ENCODE measurements at places on chromosomes 2 and 18.
A peak's percentile ranks its signal among the peaks of the same experiment; 100 is the strongest.

DNA sequence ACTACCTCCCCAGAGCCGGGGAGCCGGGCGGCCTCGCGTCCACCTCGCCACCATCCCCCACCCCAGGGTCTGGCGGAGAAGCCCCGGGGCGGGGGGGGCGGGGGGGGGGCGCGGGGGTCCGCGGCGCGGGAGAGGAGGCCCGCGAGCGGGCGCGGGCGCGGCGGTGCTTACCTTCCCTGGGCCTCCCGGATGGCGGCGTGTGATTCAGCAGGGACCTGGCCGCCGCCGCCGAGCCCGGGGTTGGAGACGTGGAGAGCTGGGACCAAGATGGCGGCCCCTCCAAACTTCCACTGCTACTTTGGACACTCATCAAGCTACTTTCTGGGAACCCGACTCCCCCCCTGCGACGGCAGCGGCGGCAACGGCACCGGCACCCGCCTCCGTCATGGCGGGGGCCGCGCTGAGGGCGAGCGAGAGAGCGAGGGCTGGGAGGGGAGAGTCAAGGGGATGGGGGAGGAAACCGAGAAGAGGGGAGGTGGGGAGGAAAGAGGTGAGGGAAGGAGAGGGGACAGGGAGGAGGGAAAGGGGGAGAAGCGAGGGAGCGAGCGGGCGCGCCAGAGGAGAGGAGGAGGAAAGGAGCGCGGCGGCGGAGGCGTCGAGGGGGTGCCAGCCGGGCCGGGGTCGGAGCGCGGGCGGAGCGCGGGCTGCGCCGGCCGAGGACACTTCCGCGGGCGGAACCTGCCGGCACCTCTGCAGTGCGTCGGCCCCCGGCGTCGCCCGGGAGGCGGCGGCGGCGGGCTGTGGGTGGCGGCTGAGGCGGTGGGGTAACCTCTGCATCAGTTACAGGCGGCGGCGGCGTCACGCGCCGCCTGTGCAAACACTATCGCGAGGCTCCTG is at the start of gene TLK1:
Gene TLK1, minus strand, starts transcription at position 775 of the 837 bp plus-strand sequence. Its CDS starts 465 bp downstream, at position 310.
- DNase-seq = peak; percentile 26

DNA sequence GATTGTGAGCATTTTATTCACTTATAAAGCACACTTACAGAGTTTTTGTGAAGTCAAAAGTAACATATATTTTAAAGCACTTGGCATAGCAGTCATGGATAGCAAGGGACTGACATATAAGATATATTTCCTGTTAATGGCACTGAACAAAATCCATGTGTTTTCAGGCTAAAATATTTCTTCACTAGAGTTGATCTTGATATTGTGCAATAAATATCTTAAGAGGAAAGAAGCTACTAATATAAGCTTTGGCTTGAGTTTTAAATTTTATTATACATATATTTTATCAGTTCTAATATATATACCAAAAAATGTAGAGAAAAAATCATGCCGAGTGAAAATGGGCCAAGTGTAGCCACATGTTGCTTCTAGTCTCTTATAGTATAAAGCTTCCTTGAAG is 189.7 kb upstream of the DPP10 start:
- DNase-seq = no peak

- no peak for DNase-seq
These were observed 131.0 kb downstream of the ATL2 start for GRCh38 chr2:38246105-38246504.

DNA sequence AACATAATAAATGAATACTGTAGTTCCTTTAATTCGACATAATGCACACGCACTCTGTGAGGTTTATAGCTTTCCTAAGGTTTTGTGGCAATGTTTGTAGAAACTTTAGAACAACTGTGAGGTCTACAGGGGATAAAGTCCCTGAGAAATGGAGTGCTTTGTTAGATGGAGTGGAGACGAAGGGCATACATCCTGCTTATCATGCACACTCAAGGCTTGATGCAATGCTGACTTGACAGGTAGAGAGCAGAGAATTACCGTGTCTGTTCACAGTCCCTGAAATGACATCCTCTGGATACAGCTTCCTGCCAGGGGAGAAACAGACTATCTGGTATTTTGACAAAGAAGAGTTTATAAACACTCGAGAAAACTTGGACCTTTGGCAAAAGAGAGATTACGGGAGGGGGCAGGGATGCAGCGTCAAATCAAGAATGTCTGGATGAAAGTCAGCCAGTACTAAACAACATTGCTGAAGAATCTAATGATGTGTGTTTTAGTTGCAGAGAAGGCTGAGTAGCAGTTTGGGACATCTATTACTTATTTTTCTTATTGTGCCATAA is 766.9 kb upstream of the ZEB2 start:
- no peak for DNase-seq

DNA sequence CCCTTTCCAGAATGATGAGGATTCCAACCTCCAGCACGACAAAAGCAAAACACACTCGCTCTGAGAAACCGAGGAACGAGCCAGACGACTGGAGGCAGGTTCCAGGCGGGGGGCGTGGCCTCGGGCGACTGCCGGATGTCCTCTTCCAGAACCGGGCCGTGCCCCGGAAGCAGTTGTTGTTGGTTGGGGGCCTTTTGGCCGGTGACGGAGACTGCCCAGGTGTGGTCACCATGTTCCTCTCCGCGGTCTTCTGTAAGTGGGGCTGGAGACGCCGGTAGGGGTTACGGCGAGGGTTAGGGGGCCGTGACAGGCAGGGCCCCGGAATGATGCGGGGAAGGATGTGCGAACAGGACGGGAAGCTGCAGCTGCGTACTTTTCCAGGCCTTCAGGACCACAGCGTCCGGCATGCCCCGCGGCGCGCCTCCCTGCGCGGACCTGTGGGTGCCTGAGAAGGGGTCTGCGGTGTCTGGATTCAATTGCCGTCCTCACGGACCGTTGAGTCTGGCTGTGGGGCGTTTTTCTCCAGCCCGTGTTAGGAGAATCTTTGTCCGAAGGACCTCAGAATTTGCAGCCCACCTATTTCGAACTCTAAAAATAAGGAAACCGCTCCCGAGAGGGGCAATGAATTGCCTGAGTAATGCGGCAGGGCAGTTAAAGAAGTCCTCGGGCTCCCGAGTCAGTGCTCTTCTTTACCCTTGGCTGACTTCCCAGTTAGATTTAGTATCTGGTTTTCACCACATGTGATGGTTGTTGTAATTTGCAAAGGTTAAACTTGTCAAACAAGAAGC is at the start of gene MRPL33:
Gene MRPL33, plus strand, starts transcription at position 172 of the 788 bp plus-strand sequence. Its CDS starts 59 bp downstream, at position 231.
- peak; percentile 96 for DNase-seq

- DNase-seq = no peak
These were observed 65.9 kb upstream of the SH3RF3 start for GRCh38 chr2:109062859-109063700.

- DNase-seq = no peak
These were observed 174.3 kb downstream of the KCNE4 start for GRCh38 chr2:223226264-223226663.

GRCh38 chr2:7146151-7146550 is 228.9 kb downstream of the RNF144A start:
- no peak for DNase-seq

- no peak for DNase-seq
These were observed 131.5 kb downstream of the PRKCE start for GRCh38 chr2:45782986-45783385.

- no peak for DNase-seq
These were observed 9.7 kb upstream of the ATP6V1B1 start for GRCh38 chr2:70926042-70926441.

DNA sequence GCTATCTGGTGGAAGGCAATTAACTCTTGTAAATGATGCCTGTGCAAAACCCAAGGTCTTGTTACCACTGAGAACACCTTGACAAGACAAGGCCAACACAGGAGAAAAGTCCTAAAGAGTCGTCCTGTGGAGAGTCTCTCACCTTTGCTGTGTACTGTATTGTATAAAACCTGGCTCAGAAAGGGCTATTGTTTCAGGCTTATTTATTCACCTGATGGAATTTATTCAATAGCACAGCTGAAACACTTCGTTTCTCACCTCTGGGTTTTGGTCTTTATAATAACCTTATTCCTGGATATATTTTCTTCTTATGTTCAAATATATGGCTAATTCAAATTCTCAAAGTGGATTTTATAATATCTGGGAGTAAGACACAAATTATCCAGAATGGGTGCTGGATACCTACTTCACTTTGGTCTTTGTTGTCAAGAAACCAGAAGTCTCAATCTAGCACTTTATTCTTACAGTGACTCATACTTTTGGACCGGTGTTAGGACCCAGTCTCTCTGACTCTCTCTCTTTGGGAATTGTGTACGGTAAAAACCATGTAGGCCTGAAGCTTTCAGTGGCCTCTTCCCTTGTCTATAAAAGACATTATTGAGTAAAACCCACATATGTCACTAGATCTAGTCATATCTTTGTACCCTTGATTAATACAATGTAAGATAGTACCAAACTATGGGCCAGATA is 16.1 kb upstream of the STAT4 start:
- no peak for DNase-seq

DNA sequence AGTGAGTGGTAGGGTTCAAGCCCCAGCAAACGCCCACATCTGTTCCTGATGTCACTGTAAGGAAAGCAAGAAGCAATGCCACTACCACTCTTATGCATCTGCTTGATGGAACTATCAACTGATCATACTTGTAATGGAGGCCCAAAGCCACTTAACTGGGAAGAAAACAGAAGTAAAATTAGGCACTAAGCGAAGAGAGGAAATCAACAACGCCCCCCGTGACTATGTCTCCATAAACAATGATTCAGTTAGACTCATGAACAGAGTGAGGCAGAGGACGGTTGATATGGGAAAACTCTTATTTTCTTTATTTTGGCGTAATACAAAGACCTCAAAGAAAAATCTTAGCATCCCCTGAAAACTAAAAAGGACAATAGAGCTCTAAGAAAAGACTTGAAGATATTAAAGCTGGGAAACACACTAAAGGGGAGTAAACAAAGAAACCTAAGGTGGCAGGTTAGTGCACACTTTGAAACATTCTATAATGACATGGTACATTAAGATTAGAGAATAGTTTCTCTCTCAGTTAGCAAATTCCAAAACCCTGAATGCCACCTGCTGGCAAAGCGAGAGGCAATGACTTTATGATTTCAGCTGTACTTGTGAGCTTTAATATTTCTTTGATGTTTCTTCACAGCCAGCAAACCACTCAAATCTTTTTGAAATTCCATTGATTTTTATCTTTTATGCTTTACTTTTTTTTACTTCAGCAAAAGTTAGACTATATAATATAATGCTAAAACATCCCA is 86.5 kb downstream of the LRP2 start:
- DNase-seq = no peak

GRCh38 chr18:74590671-74591070 is 7.0 kb upstream of the ZNF407 start:
- DNase-seq = no peak

GRCh38 chr2:75130171-75130570 is 69.1 kb downstream of the TACR1 start:
- no peak for DNase-seq

DNA sequence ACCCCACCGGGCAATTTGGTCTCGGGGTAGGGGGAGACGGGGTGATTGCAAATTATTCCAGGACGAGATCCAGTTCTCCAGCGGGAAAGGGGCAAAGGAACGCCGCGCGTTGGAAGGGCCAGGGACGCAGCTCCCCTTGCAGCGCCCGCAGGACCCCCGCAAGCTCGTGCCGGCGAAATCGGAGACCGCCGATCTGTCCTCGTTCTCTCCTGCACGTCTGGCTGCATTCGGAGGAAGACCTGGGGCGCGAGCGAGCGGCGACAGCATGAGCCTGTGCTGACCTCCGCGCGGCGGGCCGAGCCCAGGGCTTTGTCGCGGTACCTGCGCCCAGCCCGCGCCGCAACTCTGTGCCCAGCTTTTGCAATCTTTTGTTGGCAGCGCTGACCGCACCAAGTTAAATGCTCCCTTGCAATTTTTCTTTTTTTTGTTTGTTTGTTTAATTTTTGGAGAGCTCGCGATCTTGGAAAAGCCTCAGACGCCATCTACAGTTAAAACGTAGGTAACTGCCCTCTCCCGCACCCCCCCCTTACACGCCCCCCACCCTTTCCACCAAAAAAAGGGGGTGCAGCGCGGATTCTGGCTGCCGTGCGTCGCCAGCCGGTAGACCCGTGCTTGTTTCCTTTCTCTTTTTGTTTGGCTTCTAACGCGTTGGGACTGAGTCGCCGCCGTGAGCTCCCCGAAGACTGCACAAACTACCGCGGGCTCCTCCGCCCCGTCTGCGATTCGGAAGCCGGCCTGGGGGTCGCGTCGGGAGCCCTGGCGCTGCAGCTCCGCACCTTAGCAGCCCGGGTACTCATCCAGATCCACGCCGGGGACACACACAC is 667 bp downstream of the TRIB2 start:
- DNase-seq = peak; percentile 48

- DNase-seq = no peak
These were observed 26.5 kb downstream of the SCYGR8 start for GRCh38 chr2:227772197-227772661.

GRCh38 chr2:128777196-128778035 is 458.7 kb upstream of the HS6ST1 start:
- DNase-seq = no peak

DNA sequence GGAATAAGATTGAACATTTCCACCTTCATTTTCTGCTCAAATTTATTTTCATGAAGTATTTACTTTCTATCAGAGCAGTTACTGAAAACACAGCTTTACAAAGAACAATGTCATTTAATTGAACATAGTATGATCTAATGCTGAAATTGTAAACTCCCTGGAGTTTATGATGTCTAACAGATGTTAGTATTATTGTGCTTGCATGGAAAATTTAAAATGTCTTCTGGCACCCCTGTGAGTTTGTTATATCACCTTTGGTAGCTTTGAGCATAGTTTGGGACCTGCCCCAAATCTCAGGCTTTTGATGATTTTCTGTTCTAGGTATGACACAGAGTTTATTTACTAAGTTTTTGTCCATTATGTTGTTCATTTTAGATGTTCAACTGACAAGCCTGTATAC is 28.1 kb downstream of the FAM171B start:
- no peak for DNase-seq

DNA sequence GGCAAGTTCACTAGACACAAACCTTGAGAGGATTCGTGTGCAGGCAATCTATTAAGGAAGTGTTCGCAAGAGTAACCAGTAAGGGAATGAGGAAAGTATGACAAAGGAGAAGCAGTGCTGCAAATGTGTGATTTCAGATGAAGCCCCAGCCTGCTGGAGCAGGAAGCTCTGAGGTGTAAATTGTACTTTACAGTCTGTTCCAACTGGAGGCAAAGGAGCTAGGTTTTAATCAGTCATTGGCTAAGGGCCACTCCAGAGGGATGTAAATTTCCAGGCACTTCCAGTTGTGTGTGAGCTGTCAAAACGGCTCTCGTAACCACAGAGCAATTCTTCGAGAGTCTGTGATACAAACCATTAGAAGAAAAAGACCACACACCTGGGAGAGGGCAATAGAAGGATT is 359.5 kb upstream of the FAM98A start:
- DNase-seq = no peak

DNA sequence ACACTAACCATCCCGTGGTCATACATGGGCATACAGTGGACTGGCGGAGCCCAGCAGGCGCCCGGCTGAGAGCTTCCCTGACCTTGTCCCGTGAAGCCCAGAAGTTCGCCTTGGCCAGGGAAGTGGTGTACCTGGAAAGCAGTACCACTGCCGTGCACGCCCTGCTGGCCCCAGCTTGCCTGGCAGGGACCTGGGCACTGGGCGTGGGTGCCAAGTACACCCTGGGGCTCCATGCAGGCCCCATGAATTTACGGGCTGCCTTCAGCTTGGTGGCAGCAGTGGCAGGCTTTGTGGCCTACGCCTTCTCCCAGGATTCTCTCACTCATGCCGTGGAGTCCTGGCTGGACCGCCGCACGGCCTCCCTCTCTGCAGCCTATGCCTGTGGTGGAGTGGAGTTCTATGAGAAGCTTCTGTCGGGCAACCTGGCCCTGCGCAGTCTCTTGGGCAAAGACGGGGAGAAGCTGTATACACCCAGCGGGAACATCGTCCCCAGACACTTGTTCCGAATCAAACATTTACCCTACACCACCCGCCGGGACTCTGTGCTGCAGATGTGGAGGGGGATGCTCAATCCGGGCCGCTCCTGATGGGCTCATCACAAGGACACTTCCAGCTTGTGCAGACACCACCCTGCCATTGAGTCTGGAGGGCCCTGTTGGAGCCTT is 2.3 kb downstream of the TMEM177 start:
- DNase-seq = no peak

Data from SW 1271 (cell line).